Stimulated activated CD4-positive, alpha-beta T cell treated with anti-CD3 and anti-CD28 coated beads, TNF-alpha, amount 100 ng/mL, for 48 hours (primary cell): ENCODE measurements at places on chromosomes 16 and 17.

GRCh38 chr17:8649157-8650118, 18.9 kb upstream of the MYH10 start:
- no peak for DNase-seq

DNA sequence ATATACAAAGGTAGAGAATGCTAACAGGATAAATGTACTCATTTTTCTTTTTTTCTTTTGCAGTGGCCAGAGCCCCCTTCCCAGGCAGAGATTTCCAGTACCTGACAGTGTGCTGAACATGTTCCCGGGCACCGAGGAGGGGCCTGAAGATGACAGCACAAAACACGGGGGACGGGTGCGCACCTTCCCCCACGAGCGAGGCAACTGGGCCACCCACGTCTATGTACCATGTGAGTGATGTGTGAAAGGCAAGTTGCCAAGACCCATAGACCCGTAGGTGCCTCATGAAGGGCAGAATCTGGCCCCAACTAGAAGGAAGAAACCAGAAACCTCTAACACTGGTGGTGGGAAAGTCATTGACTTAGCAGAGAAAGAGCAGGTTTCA, 1.2 kb downstream of the USB1 start:
- no peak for DNase-seq

DNA sequence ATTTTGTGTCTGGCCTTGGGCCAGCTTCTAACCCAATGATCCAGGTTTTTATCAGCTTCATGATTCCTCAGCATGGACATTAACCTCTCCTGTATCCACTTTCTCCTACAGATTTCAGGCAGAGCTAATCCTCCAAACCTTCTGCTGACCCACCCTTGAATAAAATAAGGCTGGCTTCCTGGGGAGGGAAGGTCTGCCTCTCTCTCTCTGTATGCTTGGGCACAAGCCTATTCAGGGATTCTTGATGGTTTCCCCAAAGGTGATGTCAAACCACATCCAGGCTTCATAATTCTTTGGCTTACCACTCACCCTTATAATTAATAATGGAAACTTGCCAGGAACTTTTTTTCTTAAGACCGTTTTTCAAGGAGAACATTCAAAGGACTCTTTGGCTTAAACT, 240.1 kb downstream of the UTP18 start:
- no peak for DNase-seq

DNA sequence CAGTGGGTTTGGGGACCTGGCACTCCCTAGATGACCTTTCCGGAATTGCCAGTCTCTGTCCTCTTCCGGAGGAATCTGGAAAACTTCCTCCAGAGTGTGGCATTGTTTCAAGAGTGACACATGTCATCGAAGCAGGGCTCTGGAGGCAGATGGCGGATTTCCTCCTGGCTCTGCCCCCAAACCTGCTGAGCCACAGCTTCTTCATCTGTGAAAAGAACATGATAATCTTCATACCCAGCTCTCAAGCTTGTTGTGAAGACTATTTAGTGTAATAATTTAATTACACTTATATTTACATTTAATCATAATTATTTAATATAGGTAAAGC, 19.7 kb upstream of the TEX2 start:
- no peak for DNase-seq

- DNase-seq = no peak
These were observed 37.7 kb downstream of the EPN2 start for GRCh38 chr17:19274893-19275292.

DNA sequence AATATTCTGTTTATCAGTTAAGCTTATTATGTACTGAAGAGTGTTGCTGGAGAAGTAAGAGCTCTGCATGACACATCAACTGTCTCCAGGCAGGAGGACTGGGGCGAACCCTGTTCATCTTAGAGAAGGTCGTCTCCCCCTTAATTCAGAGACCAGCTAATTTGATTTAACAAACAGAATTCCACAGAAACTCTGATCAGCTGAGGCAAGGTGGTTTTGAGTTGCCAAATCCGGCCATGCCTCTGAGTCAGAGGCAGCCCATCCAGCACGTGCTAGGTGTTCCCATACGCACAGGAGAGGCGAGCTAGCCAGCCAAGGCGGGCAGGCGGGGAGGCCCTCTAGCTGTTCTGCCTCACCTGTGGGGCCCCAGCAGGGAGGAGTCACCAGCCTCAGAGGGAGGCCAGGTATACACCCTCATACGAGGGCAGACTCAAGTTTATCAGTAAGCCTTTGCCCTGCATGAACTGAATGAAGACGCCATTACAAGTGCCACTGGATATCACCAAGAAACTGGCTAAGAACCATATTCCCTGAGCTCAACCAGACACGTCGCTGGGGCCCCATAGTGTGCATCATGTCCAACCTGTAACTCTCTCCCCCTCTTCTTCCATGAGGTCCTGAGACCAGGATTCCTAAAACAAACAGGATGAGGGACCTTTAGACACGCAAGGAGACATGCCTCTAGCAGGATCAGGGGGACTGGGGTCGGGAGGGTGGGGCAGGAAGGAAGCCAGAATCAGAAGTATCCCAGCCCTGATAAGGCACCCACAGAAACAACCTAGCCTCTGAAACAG, 25.7 kb downstream of the STAT5A start:
- no peak for DNase-seq

DNA sequence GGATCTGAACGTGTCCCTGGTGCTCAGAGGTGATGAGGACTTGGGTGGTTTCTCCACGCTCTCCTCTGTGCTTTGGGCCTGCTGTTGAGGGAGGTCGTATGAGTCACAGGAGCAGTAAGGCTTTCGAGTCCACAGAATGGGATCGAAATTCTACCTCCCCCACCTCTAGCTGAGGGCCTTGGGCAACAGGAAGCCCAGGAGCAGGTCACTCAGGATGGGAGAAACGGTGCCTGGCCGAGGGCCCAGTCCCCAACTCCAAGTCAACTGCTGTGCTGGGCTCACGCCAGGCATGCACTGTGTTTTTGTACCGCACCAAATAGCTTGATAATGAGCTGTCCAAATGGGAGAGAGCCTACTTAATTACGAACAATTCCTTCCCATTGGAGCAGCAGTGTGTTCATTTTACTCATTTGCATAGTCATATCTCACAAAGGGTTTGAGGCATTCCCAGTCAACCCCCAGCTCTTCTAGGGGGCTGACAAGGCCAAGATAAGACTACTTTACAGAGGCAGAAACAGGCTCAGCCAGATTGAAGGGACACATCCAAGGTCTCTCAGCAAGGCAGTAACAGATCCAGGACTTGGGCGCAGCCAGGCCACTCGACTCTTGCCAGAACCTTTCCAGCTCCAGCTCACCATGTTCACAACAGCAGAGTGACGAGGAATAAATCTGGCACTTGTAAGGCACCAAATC, 53.6 kb downstream of the WNT3 start:
- no peak for DNase-seq

- peak; percentile 37 for DNase-seq
These were observed 3.6 kb upstream of the WDR81 start for GRCh38 chr17:1720856-1721386.

DNA sequence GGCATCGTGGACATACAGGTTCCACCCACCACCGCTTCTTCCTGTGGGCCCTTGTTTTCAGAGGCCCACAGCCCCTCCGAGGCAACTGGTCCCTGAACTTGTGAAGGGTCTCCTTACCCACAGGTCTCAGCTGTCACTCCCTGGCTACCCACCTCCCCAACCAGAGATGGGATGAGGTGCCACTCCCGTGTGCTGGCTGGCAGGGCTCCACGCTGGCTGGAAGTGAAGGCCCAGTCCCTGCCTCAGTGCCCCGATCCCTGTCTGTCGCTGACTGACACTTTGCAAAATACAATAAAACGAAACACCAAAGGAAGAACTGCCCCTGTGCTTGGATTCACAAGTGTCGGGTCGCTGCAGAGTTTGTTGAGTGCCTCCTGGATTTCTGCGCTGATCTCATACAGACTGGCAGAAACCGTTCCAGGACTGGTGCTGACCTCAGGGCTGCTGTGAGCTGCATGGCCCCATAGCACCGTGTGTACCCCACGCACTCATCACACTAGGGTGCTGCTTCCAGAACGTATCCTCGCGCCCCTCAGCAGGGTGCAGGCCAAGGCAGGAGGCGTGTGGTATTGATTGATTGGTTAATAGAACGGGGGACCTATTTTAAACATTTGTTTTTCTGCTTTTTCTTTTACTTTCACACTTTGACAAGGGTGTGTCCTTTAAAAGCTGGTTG, 57.0 kb downstream of the PGS1 start:
- no peak for DNase-seq

- no peak for DNase-seq
These were observed 269.2 kb upstream of the SALL1 start for GRCh38 chr16:51420247-51420646.

DNA sequence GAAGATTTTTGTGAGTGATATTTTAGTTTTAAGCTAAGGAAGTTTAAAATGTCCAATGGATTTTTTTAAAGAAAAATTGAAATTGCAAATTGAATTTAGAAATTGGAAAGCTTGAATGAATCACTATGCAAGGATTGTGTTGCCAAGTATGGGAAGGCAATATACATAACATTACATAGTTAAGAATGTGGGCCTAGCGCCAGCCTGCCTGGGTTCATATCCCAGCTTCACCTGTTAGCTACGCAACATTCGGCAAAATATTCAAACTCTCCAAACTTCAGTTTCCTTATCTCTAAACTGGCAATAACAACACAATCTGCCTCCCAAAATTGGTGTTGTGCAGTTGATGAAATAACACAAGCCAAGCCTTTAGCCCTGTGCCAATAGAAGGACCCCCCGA, 50.4 kb upstream of the DNAH9 start:
- no peak for DNase-seq

GRCh38 chr17:40559564-40559916, 5.7 kb downstream of the CCR7 start:
- DNase-seq = no peak

GRCh38 chr17:78515480-78515879, 61.7 kb downstream of the DNAH17 start:
- no peak for DNase-seq

GRCh38 chr17:31061678-31062077, 33.1 kb upstream of the NF1 start:
- DNase-seq = no peak

- no peak for DNase-seq
These were observed 19.1 kb downstream of the FAM83G start for GRCh38 chr17:18985475-18985874.

DNA sequence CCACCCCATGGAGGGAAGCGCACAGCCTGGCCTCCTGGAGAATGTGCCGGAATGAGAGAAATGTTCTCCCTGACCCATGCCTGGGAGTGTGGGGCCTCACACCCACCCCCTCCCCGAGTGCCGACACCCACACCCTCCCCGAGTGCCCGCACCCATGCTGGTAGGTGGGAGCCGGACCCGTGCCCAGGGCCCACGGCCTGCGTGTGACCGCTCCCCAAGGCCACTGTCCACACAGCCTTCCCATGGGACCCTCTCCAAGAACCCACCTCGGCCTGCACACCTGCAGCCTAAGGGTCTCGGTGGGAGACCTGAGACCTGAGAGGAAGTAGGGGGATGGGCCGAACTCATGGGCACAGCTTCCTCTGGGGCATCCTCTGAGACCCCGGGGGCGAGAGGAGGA, 3.3 kb upstream of the PVALEF start:
- DNase-seq = no peak

GRCh38 chr17:2025622-2026309, 632 bp upstream of the RTN4RL1 start:
- no peak for DNase-seq

DNA sequence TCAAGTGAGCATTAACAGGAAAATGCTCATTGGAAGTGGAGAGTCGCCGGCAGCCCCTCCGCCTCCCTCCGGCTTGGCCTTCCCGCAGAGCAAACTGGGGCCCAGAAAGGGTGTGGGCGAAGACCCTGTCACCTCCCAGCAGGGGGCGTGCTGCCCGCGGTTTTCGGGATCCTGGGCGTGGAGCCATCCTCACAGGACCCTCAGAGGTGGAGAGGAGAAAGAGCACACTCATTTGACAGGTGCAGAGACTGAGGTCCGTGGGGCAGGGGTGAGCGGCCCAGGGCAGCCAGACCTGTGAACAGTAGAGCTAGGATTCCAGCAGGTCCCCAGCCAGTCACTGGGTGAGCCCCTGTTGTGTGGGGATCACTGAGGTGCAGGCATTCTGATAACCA, 1002.9 kb downstream of the KCNJ18 start:
- no peak for DNase-seq

DNA sequence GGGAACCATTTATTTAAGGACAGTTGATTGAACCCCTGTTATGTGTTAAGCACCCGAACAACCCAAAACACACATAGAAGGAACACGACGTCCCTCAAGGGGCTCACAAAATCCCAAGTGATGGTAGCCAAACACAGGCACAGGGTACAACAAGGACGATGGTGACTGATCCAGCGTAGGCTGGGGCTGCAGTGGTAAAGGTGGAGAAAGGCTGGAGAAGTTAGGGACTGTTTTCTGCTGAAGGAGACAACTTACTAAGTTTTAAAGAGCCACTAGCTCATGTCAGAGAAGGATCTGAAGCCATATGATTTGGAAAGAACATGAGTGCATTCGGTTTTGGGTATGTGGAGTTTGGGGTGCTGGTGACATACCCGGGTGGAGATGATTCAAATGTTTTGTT, 229.6 kb upstream of the TNRC6C start:
- no peak for DNase-seq

DNA sequence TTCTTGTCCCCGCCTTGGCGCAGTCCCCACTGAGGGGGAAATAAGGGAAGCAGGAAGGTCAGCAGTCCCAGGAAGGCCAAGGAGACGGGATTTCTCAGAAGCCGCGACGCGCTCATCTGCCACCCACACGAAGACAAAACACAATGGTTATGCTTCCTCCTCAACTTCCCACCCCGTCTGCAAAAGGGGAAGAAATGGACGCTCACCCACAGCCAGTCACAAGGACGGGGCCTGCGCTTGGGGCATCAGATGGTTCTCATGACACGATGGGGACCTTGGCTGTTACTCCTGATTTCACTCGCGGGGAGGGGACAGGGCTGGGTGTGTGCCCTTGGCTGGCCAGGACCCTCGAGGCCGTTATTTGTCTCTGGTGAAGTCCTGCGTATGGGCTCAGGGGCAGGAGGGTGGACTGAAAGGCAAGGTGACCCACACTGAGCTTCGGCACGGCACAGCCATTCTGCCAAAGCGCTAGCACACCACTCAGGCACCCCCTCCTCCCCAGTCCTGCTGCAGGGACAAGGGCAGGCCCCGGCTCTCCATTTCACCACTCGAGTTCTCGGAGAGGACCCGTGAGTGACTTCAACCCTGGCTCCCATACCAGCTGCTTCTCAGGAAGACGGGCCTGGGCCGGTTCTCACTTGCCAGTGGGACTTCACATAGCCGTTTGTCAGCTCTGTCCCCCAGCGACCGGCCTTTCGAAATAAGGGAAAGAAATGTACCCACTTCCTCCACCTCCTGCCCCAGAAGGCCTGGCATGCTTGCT, 84.5 kb downstream of the ABR start:
- DNase-seq = no peak

DNA sequence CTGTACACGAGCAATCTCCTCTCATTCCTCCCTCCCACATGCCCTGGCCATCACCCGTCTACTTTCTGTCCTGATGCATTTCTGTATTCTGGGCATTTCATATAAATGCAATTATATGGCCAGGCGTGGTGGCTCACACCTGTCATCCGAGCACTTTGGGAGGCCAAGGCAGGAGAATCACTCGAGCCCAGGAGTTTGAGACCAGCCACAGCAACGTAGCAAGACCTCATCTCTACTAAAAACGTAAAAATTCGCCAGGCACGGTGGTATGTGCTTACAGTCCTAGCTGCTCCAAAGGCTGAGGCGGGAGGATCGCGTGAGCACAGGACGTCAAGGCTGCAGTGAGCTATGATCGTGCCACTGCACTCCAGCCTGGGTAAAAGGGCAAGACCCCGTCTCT, 4.8 kb downstream of the MEAK7 start:
- DNase-seq = no peak
